ENCODE measurements at places on chromosomes 6 and 20.

GRCh38 chr6:70008189-70008588, 141.8 kb downstream of the COL19A1 start:
- no peak for DNase-seq

GRCh38 chr6:24858177-24858653, 59.5 kb upstream of the ARMH2 start:
- no peak for DNase-seq

GRCh38 chr20:14622796-14623195, 285.4 kb upstream of the FLRT3 start:
- no peak for DNase-seq

DNA sequence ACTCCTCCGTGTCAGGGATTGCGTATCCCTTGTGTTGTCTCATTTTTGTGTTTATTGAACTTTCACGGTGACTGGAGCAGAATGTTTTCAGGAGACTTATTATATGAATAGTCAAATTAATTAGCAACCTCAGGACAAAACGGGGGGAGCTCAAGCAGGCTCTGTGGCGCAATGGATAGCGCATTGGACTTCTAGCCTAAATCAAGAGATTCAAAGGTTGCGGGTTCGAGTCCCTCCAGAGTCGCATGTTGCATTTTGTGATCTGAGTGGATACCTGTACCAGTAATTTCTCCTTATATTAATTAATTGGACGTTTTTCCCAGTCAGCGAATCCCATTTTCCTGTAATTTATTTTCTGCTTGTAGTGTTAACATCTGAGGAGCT, 89.1 kb upstream of the ZNF184 start:
- no peak for DNase-seq

DNA sequence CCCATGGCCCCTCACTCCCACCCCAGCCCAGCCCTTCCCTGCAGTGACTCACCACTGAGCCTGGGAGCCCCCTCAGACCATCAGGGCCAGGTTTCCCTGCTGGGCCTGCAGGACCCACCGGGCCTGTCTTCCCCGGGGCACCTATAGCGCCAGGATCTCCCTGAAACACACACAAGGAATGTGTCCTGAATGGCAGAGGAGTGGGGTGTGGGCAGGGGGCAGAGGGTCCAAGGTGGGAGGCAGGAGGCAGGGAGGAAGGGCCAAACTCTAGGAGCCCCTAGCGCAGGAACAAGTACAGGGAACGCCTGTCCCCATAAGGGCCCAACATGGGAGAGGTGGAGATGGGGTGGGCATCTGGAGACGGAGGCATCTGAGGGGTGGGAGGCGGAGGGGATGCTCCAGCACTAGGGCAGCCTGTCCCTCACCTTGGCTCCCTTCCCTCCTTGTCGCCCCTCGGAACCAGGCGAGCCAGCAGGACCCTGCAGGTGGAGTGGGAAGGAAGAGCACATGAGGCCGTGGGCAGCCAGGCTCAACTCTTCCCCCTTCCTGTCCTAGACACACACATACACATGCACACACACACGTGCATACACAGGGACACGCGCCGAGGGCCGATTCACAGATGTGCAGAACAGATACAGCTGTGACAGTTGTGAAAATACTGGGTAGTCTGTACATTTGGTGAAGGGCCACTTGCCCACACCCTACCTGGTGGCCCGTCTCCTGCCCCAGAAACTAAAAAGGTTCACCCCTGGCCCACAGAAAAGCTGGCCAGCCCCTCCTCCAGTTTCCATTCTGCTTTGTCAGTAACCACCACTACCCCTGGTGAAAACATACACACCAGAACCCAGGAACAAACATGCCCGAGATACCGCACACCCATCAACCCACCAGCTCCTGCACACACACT, 24.6 kb downstream of the COL11A2 start:
- DNase-seq, result no peak
